ENCODE measurements at places on chromosomes 11 and 22.

GRCh38 chr22:37431801-37432707, 4.8 kb upstream of the ELFN2 start:
- no peak for DNase-seq

GRCh38 chr11:326842-327580, 6.4 kb upstream of the IFITM3 start:
- DNase-seq, result peak; percentile 83

DNA sequence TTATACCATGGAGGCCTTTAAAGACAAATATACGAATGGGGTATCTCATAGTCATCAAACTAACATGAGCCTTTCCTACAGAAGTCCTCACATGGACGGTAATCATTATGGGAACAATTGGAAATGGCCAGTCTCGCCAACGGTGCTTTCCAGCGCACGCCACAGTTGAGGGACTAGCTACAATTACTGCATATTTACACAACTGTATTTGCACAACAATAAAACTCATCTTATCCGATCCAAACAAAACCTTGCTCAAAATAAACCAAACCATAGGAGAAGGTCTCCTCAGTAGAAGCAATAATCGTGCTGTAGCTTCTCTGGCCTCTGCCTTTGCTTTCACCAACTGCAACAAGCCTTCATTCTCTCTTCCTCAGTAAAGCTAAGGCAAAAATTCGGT, 5.9 kb downstream of the CADM1 start:
- DNase-seq, result no peak

- DNase-seq, result no peak
Measured at GRCh38 chr11:78081583-78081982, 1.9 kb upstream of the NDUFC2 start.

DNA sequence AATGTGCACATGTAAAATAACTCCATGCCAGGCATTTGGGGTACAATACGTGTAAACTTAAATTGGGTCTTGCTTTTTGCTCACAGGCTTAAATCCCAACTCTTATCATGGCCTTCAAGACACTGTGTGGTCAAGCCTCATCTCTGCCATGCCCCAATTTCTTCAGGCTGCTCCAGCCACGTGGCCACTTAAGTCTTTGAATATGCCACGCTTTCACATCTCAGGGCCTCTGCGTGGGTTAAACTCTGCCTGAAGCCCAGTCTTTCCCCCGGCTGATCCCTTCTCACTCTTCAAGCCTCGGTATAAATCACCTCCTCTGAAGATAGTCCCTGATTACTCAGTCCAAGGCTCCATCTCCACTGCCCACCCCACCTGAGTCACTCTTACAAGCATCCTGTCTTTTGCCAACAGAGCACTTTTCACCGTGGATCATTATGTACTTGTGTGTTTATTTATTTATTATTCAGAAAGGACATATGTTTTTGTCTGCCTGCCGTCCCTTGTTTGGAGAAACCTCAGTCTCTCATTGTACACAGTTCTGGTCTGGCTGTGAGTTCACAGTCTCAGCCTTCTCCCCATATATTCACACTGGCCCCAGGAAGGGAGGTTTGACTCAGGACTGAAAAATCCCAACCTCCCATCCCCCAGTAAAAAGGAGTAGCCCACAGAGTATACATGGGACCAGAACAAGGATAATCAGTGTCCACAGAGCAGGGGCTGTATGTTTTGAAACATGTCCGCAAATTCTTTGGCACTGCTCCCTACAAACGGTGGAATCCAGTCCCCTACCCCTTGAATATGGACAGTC, 344.7 kb downstream of the MN1 start:
- no peak for DNase-seq

DNA sequence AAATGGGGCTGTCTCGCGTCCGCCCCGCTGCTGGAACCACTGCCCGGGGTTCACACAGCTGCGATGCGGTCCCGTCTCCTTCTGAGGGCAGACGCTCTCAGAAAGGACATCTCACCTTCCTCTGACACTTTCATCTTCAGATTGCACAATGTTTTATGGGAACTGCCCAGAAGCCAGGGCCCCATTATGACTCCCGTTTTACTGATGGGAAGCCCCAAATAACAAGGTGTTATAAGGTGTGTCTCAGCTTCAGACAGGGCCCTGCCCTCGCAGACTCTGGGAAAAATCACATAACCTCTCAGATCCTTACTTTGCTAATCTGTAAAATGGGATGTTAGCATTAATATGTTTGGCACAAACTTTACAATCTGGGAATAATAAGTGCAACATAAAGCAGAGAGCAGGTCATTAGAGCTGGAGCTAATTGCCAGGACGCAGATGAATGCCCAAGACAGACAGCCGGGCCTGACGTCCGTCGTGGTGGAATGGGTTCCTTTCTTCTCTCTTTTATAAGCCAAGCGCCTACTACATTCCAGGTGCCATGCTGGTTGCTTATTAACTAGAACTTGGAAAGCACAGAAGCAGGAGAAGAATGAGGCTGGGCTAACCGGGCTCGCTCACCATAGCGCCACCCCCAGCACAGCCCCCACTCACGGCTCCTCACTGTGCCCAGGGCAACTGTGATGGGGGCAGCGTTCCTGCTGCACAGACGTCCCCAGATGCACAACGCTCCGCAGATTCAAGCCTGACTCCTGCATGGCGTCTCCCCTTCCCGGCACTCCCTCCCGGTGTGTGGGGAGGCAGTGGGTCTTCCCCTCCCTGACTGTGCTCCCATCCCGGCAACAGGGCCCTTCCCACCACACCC, 43.8 kb downstream of the TRMU start:
- DNase-seq, result no peak

DNA sequence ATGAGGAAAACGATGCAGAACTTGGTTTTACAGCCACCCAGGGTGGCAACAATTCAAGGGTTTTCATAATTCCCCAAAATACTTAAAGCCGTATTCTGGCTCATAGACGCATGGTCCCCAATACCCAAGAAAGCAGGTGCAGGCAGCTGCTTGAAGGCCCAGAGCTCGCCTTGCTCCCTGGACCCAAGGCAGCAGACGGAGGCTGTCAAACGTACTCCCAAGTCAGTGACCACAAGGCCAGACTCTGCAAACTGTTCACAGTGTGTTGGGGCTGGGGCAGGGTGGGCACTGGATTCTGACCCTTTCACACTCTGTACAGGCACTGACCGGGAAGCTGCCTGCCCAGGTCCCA, 21.5 kb downstream of the TMEM184B start:
- DNase-seq, result no peak

DNA sequence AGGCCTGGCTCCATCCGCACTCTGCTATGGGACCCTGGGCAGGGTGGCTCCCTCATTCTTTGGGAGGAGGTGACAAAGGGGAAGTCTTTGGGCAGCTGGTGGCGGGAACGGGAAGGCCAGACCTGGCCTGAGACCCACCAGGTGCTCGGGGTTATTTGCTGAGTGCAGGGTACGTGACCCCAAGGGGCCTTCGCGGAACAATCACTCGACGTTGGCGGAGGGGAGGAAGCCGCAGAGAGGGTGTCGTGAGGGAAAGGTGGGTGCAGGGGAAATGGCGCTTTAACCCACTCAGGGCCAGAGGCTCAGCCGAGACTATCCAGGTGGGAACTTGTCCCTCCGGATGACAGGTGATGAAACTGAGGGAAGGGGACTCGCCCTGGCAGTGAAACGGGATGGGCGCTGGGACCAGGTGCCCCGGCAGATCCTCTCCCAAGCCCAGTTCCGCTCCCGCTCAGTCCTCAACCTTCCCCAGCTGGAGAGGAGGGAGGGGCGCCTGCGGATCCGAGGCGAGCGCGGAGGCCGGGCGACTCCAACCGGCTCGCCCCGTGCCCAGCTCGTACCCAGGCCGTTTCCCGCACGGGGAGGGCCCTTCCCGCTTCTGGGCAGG, 911 bp downstream of the A4GALT start:
- no peak for DNase-seq
